ENCODE measurements at places on chromosomes 3 and 15. TPM values are rescaled to one million over a fixed set of nuclear protein-coding genes. Genes with fewer than 3 reads are reported as not detected.

RHCG gene
- 22.8 TPM for total RNA-seq

SCN10A gene
- total RNA-seq = not detected

DGKG gene
- 0.31 TPM for total RNA-seq

SLC22A14 gene
- total RNA-seq = not detected

Measured in hair follicular keratinocyte (primary cell).